ENCODE measurements at places on chromosomes 5 and 9.
A peak's percentile ranks its signal among the peaks of the same experiment; 100 is the strongest.

GRCh38 chr5:126851501-126852011, 74.6 kb downstream of the LMNB1 start:
- DNase-seq, result peak; percentile 16

- DNase-seq, result no peak
Measured at GRCh38 chr9:16262477-16263261, 607.8 kb downstream of the BNC2 start.

DNA sequence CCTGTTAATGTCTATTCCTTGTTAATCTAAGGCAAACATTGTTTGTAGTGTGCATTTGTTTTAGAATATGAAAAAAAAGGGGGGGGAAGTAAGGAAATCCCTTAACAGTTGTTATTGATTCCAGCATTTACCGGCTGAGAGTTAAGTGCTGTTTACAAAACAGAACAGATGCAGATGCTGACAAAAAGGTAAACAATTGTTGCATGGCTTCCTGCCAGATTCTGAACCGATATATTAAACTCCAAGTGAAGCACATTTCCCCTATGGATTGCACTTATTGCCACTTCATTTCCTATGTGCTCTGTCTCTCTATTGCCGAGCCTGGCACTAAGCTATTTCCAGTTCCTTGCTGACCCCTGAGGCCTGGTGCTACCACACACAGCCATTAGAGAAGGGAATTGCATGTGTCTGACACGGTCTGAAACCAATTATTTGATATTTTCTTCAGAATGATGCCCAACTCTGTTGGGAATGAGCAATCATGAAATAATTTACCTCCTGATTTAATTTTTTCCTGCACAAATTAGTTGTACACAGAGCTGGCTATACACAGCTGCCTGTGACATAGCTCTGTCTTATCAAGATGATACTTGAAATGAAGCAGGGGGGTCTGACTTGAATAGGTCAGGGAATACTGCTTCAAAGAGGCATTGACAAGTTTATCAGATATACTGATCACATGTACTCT, 109.8 kb downstream of the KIAA0825 start:
- no peak for DNase-seq

DNA sequence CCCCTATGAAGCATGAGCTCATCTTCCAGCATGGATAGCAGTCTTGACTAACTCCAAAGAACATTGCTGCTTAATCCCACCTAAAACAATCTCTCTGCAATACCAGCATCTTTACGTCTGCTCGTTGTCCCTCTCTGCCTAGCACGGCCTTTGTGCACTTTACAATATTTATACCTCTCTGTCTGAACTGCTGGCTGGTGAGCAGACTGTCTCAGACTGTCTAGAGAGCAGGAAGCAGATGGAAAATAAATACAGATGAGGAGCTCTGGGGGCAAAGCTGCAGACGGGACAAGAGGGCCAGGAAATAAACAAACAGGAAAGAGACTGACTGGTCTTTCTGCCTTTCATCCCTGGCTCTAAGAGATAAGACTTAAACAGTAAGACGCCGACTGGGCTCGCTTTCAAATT, 224.8 kb downstream of the ENC1 start:
- no peak for DNase-seq

DNA sequence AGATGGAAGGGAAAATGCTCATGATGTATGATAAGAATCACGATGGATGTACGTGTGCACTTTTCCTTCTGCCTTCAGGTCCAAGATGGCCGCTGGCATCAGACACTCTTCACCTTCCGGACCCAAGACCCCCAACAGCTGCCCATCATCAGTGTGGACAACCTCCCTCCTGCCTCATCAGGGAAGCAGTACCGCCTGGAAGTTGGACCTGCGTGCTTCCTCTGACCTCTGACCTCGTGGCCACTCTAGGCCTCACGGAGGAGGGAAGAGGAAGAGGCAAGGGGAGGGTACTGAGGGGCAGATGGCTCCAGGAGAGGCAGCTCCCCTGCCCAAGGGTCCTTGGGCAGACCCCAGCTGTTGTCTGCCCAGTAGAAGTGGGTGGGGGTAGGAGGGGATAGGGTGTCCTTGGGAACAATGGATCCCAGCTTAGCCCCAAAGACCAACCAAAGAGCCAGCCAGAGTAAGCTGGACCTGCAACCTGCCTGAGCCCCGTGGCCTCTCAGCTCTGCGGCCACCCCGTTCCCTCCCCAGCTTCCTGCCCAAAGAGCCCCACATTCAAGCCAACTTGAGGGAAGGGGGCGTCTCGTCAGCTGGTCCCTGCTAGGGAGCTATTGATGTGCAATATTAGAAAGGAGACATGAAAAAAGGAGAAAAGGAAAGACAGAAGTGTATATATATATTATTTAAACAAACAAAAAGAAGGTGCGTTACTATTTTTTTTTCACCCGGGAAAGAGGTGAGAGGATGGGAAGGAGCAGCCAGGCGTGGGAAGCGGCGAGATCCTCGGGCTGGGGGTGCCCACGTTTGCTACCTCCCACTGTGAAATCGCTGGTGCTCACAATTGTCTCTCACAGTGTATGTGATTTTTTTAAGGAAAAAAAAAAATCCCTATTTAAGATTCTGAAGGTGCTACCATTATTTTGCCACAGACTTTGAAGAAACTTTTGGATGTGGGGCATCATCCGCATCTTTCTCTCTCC, 12.1 kb upstream of the ORM1 start:
- DNase-seq, result no peak

GRCh38 chr5:37715361-37715760, 124.5 kb downstream of the GDNF start:
- no peak for DNase-seq

DNA sequence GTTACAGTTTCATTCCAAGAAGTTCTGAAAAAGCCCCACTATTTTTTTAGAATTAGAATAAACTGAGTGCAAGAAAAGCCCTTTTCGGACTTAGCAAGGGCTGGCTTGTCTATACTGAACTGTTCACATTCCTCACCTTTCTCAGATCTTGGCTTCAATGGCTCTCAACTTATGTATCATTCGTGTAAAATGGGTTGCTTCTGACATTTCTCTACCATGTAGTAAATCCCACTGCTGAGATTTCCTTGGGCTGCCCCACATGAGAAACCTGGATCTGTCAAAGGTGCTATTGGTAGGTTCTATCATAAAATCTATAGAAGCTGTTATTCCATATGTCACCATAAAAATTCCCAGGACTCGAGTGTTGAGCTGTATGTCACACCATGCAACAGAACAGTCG, 454.3 kb downstream of the CTNND2 start:
- no peak for DNase-seq

DNA sequence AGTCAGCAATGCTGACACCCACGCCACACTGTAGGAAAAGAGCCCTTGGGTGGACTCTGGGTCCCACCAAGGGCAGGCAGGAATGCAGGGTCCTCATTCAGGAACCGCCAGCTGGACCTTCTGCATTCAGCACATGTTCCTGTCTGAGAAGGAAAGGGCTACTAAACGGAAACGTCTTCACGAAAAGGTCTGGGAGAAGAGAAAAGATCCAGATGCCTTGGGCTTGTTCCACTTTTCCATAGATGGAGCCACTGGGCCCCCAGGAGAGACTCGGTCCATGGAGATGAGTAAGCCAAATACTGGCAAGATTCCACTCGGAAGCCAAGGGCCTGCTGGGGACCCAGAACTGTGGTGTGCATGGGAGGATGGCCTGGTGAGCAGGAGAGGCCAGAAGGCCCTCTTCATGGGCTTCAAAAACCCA, 38.4 kb downstream of the LHFPL2 start:
- no peak for DNase-seq

- DNase-seq, result no peak
Measured at GRCh38 chr5:154923441-154924430, 14.3 kb downstream of the GEMIN5 start.

DNA sequence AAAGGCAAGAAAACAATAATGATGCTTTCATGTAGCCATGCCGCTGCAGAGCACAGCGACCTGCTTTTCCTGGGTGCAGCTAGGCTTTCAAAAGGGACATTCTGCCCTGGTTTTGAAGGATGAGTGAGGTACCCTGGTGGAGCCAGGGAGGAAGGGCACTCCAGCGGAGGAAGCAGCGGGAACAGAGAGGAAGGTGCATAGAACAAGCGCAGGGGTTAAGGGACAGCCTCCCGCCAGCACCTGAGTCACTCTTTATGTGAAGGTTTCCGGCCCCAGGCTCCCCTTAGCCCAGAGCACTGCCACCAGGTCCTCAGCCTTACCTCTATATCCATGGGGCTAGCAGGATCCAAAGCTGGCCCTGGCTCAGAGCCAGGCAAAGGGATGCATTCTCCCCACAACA, 221.1 kb downstream of the CDK5RAP2 start:
- DNase-seq, result no peak

DNA sequence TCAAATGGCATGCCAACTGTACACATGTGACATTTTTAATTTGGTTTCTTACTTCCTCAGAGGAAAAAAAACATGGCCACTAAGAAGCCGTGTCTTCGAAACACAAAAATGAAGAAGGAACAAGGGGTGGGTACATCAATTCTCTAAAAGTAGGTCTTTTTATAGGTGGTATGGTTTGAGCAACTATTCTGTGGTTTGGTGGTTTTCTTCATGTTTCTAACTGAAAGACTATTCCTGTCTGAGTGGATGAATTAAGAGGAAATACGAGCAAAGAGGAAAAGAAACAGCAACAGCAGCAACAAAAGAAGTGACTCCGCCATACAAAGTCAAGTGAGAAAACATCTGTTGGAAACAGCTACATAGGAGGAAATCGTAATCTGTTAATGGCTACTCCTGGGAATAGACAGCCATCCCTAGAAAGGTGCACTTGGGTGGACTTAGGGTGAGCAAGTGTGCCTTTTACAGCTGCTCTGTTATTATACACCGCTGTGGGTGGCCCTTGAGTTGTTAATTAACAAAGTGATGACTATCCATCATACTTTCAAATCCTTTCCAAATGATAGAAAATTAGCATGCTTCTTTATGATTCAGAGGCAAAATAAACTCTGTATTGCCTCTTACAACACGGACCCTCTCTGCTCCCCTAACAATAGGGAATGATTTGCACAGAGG, 575.8 kb downstream of the TLE1 start:
- no peak for DNase-seq

GRCh38 chr9:86827893-86828292, 119.4 kb downstream of the GAS1 start:
- DNase-seq, result no peak

- no peak for DNase-seq
Measured at GRCh38 chr5:159527546-159528254, 197.4 kb upstream of the IL12B start.

DNA sequence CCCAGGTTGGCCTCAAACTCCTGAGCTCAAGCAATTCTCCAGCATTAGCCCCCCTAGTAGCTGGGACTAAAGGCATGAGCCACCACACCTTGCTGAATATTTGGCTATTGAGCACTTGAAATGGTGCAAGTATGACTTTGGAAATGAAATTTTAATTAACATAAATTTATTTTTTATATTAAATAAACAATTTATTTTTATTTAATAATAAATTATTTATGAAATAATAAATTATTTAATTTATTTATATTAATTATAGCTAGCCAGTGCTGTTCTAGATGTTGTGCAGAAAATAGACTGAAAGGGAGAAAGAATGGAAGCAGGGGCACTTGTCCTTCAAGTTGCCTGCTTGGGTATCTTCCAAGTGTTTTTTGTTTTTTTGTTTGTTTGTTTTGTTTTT, 40.0 kb upstream of the CTNNA1 start:
- DNase-seq, result no peak

- DNase-seq, result no peak
Measured at GRCh38 chr9:89670114-89670513, 65.3 kb downstream of the GADD45G start.

- no peak for DNase-seq
Measured at GRCh38 chr9:129811967-129812363, 9.0 kb downstream of the TOR1B start.

DNA sequence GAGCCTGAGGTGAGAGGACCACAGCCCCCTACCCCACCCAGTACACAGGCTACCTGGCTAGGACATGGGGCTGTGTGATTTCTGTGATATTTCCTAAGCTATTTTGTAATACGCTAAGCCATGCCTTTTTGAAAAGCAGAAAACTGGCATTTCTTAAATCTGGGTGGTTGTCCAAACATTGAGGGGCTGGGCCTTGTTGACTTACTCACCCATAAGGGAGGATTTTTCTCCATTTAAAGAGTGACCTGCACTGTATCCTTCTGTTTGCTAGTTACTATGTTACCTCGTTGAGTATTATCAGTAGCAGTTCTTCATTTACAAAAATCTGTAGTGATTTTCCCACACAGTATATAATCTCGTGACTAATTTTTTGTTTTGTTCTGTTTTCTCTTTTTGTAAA, 117.5 kb upstream of the OTULINL start:
- DNase-seq, result no peak

GRCh38 chr9:15189481-15189880, 117.5 kb downstream of the TTC39B start:
- no peak for DNase-seq

- DNase-seq, result no peak
Measured at GRCh38 chr5:149432376-149432775, 53.3 kb upstream of the IL17B start.

DNA sequence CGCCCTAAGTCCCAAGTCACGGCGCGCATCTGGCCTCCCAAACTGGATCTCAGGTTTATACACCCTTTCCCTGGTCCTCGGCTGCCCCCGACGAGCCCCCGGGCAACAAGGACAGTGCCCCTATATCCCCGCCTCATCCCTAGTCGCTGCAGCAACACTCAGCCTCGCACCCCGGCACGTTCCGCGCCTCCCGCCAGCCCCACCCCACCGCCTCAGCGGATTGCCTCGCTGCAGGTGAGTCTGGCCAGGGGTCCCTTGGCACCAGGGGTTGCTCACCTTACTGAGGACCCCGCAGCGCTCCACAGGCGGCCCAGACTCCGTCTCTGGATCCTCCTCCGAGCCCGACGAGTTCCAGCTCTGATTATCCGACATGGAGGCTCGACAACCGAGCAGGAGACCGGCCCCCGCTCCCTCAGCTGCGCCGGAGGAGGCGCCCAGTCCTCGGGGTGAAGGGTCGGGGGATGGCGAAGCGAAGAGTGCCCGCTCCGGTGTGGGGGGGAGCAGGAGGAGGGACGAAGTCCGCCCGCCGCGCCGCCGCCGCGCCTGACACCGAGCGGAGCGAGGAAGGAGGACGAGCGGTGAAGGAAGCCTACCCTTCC, 494 bp downstream of the CERT1 start:
- peak; percentile 41 for DNase-seq

GRCh38 chr5:168879331-168879730, 300.2 kb upstream of the PANK3 start:
- DNase-seq, result no peak

- DNase-seq, result no peak
Measured at GRCh38 chr5:163914910-163915309, 409.5 kb downstream of the MAT2B start.

- DNase-seq, result no peak
Measured at GRCh38 chr9:92635760-92636159, 34.2 kb downstream of the IPPK start.

GRCh38 chr5:16862777-16863176, 73.3 kb downstream of the MYO10 start:
- DNase-seq, result no peak

DNA sequence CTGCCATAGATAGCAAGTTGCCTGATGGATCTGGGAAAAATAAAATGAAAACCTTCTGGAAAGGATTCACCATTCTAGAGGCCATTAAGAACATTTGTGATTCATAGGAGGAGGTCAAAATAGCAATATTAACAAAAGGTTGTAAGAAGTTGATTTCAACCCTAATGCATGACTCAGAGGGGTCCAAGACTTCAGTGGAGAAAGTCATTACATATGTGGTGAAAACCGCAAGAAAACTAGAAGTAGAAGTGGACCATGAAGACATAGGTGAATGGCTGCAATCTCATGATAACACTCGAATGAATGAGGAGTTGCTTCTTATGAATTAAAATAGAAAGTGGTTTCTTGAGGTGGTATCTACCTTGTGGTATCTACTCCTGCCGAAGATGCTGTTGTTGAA, 86.6 kb downstream of the GABRA1 start:
- no peak for DNase-seq

- DNase-seq, result no peak
Measured at GRCh38 chr9:134503301-134504105, 138.1 kb upstream of the COL5A1 start.

Measured in activated CD4-positive, alpha-beta T cell treated with anti-CD3 and anti-CD28 coated beads, Interleukin-2, amount 50 U/mL, for 1 hour (primary cell).